ENCODE measurements at places on chromosomes 5 and 9.

- no peak for DNase-seq
Measured at GRCh38 chr9:99182356-99182755, 39.4 kb downstream of the ALG2 start.

DNA sequence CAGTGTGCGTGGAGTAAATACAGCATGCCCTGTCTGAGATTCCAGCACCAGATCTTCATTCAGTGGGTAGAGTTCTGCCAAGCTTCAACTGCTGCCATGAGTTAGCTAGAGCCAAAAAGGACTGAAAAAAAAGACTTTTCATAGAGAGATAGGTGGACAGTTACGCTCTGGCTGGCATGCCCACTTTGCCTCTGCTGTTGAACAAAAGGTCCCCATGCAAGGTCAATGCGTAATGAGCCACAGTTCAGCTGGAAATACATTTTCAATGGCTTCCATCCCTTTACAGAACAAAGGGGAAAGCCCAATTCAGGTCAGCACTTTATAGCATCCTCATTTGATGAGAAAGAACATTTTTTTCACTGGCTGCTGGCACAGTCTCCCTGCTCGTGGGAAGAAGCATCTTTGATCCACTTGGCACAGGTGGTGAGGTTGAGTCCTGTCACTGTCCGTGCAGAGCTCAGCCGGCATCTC lies 86.9 kb upstream of the ERCC6L2 start:
- DNase-seq, result no peak

- DNase-seq, result no peak
Measured at GRCh38 chr5:101288633-101289032, 385.6 kb upstream of the ST8SIA4 start.

GRCh38 chr9:131759017-131759647 lies 19.3 kb upstream of the RAPGEF1 start:
- DNase-seq, result no peak

- peak; percentile 26 for DNase-seq
Measured at GRCh38 chr5:175657593-175658271, at the start of gene HRH2. TSS of gene HRH2 (plus strand) at chr5:175658071. CDS start at chr5:175683234, 25,163 bp downstream.

GRCh38 chr5:113271015-113271414 lies 163.8 kb downstream of the TSSK1B start:
- DNase-seq, result no peak

Data from lung (tissue), 17 donors.